T47D (cell line): ENCODE measurements at places on chromosomes 4 and X.

GRCh38 chrX:107713543-107714205 is 61.9 kb downstream of the TSC22D3 start:
- DNase-seq, result no peak

DNA sequence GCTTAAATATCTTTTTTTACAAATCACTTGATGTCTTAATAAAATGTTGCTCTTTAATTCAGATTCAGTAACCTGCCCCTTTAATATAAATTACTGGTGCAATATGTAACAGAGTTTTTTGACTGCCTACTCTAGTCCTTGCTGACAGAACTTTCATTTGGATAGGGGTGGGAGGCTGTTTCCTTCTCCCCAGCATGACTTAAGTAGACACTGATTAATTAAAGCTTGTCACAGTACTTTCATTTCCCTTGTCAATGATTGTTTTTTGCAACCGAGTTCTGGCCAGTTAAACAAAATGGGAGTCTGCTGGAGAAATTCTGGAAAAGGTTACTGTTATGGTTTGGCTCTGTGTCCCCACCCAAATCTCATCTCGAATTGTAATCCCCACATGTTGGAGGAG is 37.3 kb upstream of the BBS12 start:
- DNase-seq, result no peak

- no peak for DNase-seq
These were observed 70.3 kb downstream of the PHOX2B start for GRCh38 chr4:41678086-41678816.

DNA sequence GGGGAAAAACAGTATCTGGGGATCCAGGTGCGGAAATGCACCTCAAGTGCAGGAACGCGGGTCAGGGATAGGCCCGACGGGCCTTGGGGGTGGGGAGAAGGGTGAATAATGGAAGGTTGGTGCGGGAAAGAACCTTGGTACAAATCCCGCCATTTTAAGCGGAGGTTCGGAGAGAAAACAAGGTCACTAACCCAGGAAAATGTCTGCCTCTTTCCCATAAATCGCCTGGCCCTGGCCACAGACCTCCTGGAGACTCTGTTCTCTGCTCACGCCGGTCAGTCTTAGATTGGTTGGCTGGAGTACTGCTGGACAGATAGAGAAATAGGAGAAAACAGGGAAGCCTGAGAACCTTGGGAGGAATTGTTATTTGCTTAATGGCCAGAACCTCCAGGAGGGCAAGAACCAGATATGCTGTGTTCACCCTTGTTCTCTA is 897 bp upstream of the FBXL5 start:
- no peak for DNase-seq

DNA sequence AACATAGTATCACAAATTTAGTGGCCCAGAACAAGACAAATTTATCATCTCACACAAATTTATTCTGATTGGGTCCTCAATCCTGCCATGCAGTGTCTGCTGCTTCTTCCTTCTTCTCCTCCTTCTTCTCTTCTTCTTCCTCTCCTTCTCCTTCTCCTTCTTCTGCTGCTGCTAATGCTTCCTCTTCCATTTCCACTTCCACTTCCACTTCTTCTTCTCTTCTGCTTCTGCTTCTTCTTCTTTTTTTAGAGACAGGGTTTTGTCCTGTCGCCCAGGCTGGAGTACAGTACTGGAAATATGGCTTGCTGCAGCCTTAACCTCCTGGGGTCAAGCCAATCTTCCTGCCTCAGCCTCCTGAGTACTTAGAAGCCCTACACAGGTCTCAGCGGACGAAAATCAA is 37.5 kb downstream of the FGFBP1 start:
- no peak for DNase-seq

DNA sequence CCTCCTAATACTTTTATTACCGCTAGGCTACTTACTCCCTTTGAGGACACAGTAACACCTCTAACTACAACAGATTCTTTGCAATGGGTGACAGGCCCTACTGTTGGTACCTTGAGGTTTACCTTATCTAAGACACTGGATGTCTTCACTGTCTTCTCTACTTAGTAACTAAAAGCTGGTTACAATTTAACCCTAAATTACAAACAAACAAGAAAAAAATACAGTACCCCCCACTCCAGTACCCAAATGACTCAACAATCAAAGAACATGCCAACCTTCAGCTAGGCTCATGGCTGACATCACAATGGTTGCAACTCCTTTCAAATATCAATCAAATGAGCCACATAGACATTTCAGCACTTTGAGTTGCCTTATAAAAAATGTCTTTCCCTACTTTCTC is 198.0 kb downstream of the GUCY2F start:
- no peak for DNase-seq

DNA sequence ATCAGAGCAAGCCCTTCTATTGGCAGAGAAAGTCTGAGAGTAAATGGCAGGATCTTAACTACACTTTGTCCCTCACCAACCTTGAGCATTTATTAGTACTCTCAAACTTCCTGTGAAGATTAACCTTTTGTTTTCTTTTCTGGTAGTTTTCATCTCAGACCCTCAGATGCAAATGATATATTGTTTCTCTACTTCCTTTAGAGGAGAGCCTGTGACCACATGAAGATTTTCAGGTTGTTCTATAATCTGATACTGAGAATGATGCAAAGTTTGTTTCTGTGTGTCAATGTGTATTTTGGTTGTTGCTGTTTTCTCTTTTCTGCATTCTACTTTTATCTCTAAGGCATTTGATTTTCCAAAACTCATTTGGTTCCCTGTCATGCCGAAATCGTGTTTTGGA is 165.8 kb upstream of the CYSLTR1 start:
- DNase-seq, result no peak

DNA sequence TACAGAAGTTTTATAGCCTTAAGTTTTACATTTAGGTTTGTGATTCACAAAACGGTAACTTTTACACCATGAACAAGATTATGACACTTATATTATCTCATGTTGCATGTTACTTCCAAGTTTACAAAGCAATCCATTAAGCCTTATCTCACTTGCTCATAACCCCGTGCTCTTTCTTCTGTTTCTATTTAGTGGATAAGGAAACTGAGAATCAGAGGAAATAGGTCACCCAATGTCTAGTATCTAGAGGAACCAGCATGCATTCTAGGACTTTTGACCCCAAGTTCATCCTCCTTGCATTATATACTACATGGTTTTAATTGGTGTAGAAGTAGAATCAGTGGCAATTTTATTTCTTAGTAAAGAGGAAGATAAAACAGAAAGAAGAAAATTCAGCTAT is 67.0 kb upstream of the ANXA3 start:
- no peak for DNase-seq
